NCI-H526 treated with DMSO at 0.1 percent for 48 hours (cell line): ENCODE measurements at places on chromosomes 1 and 21.
A peak's percentile ranks its signal among the peaks of the same experiment; 100 is the strongest.

DNA sequence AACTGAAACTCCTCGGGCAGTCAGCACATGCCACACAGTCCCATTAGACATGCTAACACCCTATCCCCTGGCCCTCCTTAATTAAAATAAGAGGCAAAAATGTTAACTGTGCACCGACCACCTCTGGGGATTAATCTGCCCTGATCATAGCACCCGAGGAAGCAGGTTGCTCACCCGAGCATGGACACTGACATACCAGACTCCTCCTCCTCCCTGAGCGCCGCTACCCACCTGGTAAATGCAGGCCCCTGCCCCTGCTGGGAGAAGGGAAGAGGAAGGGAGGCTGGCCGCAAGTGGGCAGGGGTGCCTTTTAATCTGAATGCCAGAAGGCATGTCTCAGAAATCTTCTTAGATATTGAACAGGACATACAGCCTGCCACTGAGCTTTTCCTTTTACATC lies 360.9 kb downstream of the RRAGC start:
- peak; percentile 60 for DNase-seq

DNA sequence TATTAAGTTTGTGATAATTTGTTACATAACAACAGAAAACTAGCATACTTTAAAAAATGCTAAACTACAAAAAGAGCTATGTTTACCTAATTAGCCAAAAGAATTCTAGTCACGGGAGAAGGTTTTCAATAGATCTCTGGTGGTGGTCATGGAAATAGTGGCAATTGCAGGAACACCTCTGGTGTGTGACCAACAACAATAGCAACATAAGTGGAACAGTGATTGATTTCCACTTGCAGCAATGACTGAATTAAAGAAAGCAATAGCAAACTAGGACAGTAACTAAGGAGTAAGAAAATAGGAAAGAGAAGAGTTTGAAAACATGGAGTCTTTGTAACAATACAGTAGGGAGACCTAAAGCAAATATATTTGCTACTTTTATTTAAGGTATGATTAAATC lies 171.3 kb upstream of the ADGRL4 start:
- no peak for DNase-seq

DNA sequence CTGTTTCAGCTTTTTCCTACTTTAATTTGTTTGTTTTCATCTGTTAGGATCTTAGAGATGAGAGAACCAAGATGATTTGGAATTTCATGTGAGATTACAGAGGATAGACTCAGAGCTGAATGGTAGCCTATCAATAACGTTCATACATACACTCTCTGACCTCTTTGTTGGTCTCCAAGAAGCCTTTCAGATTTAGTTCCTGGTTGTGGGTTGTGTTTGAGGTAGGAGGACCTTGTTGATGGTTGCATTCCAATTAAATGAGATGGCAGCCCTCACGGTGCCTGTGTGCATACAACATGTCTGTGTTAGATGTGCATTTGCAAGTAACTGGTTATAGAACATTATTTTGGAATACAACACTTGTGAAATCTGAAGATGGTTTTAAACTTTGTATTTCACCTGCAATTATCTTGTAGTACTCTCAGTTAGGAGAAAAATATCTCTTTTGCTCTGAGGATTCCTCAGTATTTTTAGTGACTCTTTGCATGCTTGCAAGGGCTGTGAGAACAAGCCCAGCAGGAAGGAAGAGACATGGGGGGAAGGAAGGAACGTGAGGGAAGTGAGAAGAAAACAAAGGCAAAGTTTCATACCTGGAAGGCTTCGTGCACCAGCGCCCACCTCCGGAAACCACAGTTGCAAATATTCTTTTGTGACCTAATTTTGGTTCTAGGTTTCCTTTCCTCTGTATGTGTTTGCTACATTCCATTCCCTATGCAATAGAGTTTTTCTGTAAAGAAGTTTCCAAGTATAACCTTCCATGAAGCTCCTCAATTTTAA lies 291.8 kb downstream of the DISC1 start:
- no peak for DNase-seq

DNA sequence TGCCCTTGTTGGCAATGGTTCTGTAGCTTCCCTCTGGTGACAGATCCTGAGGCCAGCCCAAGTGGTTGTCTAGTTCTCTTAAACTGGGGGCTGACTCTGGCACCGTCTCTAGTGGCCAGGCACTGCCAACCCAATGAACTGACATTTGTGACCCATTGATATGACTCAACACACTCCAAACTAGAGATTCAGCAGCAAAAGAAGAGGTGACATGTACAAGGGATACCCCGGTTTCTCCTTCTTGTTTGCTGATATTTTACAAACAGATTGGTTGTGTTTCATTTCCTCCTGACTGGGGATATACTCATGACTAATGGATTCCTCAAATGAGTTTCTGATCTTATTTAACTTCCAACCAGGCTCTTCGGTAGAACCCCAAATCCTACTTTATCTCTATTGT lies 65.9 kb upstream of the DNAJC6 start:
- no peak for DNase-seq

DNA sequence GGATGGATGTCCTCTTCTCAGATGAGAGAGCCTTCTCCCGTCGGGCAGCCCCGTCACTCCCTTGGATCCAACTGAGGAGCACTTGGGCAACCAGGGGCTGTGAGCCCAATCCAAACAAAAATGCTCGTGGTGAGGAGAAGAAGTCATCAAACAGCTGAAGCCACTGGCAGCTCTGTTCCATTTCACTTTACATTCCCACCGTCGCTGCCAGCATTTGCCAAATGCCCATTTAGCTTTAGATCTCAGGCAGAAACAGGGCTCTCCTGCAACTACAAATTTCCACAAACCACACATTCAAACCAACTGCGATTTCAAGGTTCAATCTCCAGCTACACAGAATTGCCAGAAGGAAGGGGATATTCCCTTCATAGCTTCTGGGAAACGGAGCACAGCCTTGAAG lies 634.6 kb downstream of the SMYD3 start:
- no peak for DNase-seq

- no peak for DNase-seq
Measured at GRCh38 chr1:85019994-85020393, 23.1 kb upstream of the MCOLN2 start.
